ENCODE measurements at places on chromosomes 7 and 10.
A peak's percentile ranks its signal among the peaks of the same experiment; 100 is the strongest.

DNA sequence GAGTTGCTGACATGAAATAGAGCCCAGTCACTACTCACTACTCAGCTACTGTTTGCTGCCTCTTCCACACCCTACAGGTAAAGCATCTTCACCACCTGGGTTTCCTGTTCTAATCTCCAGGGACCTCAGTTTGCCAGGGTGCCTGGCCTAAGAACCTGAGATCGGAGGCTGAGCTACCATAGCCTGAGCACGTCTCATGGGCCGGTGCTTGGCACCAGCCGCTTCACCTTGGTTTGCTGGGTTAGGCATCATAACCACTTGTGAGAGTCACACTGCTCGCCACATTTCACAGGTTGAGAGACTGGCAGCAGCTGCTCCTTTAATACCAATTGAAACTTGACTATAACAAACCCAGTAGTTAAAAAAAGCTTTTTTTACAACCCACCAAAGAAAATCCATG is 75.1 kb downstream of the EMX2 start:
- no peak for DNase-seq

DNA sequence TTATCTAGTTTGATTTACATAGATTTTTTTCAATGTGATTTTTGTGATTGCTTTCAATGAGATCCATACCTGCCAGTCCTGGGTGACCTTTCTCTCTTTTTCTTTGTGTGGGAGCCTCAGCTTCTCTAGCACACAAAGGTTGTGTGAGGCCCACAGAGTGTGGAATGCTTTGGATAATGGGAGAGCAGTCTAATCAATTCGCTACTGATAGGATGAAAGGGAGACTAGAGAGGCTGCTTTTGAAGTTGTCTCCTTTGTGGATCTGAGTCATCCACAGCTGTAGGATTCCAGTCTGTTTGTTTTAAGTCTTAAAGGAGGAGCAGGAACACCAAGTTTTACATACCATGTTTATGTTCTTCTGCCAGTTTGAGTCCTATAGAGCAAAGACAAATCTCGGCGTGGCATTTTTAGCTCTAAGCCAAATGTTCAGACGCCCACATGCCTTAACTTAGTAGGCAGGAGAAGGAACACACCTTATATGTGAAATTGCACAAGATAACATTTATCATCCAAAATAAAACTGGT is 330.0 kb downstream of the ARL4A start:
- no peak for DNase-seq

DNA sequence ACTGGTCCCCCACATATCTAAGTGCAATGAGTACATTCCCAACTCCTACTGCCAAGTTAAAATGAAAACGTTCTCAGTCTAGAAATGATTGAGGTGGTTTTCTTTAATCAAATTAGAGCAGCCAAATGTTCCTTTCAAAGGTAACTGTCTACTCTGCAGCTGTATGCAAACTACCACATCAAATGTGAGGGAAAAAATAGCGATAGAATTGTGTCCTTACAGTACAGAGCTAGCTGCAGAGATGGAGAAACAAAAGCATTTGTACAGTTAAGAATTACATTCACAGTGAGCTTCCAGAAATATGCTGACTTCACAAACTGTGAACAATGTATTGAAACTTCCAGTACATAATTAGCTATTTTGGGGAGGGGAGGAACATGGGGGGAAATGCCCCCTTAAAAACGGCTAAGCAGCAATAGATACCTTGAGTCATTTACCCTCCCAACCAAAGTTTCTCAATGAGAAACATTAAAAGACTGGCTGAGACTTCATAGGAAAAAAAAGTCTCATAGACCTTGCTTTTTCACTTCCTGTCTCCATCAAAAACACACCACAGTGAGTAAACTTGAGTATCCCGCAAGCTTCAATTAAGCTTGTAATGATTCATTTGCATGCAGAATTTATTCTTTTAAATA is 22.9 kb downstream of the CDK6 start:
- no peak for DNase-seq

DNA sequence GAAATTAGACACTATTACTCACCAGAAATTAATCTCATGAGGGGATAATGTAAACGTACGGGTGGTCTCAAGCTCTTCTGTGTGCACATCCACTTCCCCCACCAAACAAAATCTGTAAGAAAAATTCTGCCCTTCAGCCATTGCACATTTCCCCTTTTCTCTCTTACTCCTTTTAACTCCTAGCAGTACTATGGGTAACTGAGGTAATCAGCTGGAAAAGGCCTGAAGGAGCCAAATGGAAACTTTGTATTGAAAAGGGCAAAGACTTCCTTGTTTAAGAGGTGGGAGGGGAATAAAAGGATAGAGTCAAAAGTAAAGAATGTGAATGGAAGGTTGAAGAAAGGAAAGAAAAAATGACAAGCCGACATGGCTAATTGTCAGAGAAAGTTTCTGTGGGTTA is 273.8 kb downstream of the RNLS start:
- DNase-seq, result no peak

- DNase-seq, result peak; percentile 91
Measured at GRCh38 chr10:116787893-116788665, 45.7 kb upstream of the HSPA12A start.

DNA sequence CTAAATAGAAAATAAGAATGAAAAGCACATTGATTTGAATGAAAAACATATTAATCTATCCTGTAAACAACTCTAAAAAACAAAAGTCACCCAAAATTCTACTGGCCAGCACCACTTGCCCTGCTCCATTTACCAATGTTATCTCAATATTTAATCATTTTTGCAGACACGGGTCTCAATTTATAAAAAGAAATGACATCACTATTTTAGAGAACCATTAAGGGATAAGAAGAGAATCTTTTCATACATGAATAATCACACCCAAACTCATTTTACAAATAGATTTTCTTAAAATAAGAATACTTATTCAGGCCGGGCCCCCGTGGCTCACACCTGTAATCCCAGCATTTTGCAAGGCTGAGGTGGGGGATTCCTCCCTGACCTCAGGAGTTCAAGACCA is 3.9 kb downstream of the SAR1A start:
- no peak for DNase-seq

- DNase-seq, result no peak
Measured at GRCh38 chr7:29304756-29305155, 110.2 kb downstream of the CHN2 start.

- no peak for DNase-seq
Measured at GRCh38 chr10:6769704-6770417, 189.8 kb upstream of the PRKCQ start.

DNA sequence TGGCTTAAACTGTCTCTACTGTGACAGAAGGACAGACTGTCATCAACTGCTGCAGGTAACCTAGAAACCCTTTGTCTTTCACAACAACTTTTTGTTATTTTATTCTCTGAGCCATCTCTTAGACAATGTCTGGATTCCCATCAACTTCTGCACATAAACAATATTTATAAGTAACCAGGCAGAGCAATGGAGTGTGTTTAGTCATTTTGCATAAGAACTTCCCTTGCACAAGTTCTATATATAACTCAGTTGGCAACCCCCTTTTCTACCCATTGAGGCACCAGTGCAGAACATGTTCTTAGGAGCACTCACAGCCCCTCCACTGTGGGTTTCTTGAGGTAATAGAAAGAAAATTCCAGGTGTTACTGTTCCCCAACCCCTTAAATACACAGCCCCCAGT is 65.0 kb upstream of the IL6 start:
- DNase-seq, result no peak

- no peak for DNase-seq
Measured at GRCh38 chr7:90081621-90082020, 72.6 kb upstream of the STEAP1 start.

GRCh38 chr10:124318076-124318475 is 100.6 kb downstream of the OAT start:
- no peak for DNase-seq

GRCh38 chr7:44729949-44730590 is 18.6 kb upstream of the ZMIZ2 start:
- DNase-seq, result no peak

DNA sequence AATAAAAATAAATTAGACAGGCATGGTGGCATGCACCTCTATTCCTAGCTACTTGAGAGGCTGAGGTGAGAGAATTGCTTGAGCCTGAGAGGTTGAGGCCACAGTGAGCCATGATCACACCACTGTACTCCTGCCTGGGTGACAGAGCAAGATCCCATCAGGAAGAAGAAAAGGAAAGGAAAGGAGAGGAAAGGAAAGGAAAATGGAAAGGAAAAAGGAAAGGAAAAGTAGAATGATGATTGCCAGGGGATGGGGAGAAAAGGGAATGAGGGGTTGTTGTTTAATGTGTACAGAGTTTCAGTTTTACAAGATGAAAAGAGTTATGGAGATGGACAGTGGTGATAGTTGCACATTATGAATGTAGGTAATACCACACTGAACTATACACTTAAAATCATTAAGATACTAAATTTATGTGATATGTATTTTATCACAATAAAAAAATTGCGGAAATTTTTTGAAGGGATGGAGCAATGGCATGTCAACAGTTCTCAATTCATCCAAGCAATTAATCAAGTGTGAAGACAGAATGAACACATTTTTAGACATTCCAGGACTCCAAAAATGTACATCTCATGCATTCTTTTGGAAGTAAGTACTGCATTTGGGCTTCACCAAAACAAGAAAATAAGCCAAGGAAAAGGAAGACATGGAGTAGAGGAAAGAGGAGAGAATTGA is 44.3 kb downstream of the IL6 start:
- no peak for DNase-seq

GRCh38 chr10:125102246-125102645 is 58.1 kb downstream of the CTBP2 start:
- DNase-seq, result no peak

- no peak for DNase-seq
Measured at GRCh38 chr7:22786290-22786932, 36.2 kb downstream of the TOMM7 start.

DNA sequence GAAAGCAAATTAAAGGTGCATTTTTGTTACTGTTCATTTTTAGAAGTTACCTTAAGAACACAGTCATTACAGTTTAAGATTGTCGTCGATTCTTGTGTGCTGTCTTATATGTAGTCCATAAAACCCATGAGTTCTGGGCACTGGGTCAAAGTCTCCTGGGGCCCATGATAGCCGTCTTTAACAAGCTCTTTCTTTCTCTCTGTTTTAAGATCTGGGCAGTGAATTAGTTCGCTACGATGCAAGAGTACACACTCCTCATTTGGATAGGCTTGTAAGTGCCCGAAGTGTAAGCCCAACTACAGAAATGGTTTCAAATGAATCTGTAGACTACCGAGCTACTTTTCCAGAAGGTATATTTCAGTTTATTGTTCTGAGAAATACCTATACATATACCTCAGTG is 90.7 kb upstream of the CAPZA2 start:
- no peak for DNase-seq

- DNase-seq, result no peak
Measured at GRCh38 chr10:122206471-122207065, 64.5 kb upstream of the BTBD16 start.

GRCh38 chr10:24929904-24930303 is 22.5 kb downstream of the PRTFDC1 start:
- no peak for DNase-seq

GRCh38 chr7:27941522-27941921 is 201.6 kb downstream of the TAX1BP1 start:
- DNase-seq, result no peak

- DNase-seq, result no peak
Measured at GRCh38 chr10:31694929-31695837, 233.4 kb downstream of the ARHGAP12 start.

- no peak for DNase-seq
Measured at GRCh38 chr7:70266186-70266585, 667.9 kb downstream of the AUTS2 start.

GRCh38 chr7:7202375-7202720 is 20.0 kb downstream of the C1GALT1 start:
- no peak for DNase-seq

GRCh38 chr10:89921403-89921802 is 220.0 kb downstream of the KIF20B start:
- DNase-seq, result no peak

DNA sequence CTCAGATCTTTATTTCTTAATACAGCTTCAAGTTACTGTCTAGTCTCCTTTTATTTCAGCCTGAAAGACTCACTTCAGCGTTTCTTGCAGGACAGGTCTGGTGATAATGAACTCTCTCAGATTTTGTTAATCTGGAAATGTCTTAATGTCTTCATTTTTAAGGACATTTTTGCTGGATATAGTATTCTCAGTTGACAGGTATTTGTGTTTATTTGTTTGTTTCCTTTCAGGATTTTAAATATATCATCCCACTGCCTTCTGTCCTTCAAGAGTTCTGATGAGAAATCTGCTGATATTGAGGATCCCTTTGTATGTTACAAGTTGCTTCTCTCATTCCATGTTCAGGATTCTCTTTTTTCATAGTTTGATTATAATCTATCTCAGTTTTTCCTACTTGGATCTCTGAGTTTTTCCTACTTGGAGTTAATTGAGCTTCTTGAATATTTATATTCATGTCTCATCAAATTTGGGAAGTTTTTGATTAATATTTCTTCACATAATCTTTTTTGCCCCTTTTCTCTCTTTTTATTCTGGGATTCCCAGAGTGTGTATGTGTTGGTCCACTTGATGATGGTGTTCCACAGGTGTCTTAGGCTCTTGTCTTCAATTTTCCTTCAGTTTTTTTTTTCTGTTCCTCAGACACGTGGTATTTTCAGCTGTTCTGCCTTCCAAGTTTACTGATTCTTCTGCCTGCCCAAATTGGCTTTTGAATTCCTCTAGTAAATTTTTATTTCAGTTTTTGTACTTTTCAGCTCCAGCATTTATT is 49.9 kb downstream of the PTEN start:
- no peak for DNase-seq

DNA sequence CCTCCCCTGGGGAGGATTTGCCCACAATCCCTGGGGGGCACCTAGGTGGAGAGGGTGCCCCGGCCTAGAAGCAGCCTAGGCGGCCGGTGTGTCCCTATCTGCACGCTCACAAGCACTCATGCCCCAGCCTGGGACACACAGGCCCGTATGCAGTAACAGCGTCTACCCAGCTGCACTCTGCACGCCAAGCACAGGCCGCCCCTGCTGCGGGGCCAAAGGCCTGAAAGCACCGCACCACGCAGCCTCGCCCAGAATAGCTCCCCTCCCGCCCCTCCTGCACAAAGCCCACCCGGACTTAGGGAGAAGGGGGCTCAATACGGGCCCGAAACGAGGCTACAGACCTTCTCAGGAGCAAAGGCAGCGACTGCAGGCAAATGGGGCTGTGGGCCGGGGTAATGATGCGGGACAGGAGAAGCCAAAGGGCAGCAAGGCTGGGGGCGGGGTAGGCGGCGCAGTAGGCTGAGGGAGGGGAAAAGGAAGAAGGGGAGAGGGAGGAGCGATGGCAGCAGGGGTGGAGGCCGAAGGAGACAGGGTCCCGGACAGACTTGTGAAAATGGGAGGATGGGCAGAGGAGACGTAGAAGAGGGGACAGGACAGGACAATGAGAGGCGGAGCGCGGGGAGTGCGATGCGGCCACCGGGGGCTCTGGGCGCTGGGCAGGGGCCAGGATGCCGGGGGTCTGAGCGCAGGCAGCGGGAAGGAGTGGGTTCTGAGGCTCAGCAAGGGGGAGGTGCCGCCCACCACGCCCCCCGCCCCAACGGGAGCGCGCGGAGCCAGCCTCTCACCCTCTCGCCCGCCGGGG is 544 bp downstream of the GPRIN2 start:
- peak; percentile 66 for DNase-seq

Data from kidney (tissue), 22 donors.